ENCODE measurements at places on chromosomes 2 and 18.

DNA sequence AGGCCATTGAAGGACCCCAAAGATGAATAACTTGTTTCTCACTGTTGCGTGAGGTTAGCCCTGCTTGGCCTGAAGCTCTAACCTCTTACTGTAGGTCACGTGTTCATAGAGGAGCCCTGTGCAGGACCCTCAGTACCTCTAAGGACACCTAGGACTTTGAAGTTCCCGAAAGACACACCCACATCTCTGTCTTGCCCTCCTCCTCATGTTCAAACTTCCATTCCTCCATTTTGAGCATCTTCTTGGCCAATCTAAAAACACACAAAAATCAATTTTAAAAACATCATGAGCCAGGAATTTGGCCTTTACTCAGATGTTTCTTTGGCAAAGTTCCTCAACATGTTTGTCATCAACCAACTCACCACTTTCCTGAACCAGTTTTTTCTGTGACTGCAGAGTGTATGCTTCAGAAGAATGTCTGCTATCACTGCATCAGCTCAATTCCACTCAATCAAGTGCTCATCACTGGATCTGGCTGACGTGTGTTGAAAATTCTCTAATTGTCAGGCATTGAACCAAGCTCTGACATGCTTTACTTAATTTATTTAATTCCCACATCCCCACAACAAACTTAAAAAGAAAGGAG lies 101.6 kb downstream of the AP1S3 start:
- peak; percentile 99 for DNase-seq

GRCh38 chr2:36574560-36574959 lies 23.4 kb downstream of the FEZ2 start:
- DNase-seq, result no peak

- DNase-seq, result peak; percentile 11
Observed at GRCh38 chr2:144194326-144195071, 325.4 kb downstream of the ZEB2 start.

- no peak for DNase-seq
Observed at GRCh38 chr18:79195716-79196683, 126.8 kb downstream of the ATP9B start.

DNA sequence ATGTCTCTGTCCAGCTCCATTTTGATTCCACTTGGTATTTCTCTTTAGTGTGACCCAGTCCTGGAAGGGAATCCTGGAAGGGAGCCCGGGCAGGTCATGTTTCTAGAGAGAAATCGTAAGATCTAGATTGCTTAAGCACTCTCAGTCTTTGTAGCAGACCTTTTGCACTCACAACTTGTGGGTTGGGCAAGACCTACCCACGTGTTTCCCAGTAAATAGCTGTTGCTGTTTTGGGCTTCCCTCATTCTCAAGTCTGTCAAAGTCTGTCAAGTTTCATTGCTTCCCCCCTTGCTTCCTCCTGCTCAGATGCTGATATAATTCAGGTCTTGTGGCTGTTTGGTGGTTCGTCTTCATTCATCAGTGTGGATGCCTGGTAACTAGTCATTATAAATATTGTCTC lies 17.4 kb upstream of the NEMP2 start:
- DNase-seq, result no peak

DNA sequence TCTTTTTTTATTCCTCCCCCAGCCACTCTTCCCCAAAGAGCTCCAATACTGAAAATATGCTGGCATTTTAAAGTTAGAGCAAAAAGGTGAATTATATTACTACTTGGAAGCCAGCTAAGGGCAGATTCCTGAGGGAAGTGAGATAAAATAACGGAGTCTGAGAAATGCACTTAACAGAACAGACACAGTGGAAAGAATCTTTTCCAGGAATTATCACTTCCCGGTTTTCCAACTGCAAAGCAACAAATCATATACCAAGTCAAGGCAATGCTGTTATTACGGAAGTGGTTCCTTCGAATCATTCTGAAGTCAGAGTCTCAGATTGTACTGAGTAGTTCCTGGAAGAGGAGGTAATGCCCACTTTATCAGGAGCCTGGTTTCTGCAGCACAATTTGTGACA lies 435.0 kb upstream of the SPRED2 start:
- no peak for DNase-seq

DNA sequence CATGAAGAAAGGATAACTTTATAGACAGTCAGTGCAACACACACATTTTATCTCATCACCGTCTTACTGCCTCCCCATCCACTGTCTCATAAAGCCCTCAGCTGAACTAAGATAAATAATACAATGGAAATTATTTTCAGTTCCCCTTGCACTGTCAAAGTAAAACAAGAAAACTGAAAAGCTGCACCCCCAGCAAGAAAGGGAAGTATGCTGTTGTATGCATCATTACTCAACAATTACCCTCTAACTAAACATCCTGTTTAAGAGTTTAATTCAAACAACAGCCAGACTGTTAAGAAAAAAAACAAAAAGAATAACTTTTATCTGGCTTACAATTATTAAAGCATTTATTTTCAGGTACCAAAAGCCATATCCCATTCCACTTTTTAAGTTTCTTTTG lies 25.0 kb downstream of the MPPE1 start:
- DNase-seq, result no peak

DNA sequence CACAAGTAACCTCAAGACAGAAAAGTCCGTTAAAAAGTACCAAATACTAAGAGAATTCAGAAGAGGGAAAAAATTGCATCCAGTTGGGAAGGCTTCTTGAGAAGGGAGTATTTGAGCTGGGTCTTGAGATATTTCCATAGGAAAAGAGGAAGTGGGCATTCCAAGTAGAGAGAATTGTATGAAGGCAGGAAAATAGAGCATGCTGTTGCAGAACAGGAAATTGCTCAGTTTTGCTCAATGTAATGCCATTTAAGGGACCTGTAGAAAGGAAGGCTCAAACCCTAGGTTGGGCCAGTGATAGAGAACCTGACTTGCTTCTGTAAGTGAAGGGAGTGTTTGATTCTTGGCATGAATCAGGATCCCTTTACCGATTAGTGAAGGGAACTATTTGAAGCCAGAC lies 1.0 kb upstream of the ZC3H8 start:
- DNase-seq, result no peak

GRCh38 chr18:13412901-13413300 lies 194.3 kb downstream of the LDLRAD4 start:
- no peak for DNase-seq

DNA sequence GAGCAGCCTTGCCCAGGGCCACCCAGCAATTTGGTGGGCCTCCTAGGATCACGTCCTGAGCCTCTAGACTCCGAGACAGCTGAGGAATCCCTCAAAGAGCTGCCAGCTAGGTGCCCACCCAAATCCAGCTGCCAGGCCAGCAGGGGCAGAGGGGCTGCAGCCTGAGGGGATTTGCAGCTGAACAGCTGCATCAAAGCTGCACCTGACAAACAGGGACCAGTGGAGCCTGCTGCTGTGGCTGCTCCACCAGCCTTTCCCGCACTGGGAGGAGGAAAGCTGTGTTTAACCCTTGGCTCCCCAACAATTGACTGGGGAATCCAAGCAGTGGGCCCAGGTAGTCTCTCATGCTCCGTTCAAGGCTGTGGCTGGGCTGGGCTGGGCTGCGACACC lies 8.2 kb downstream of the ADRA2B start:
- no peak for DNase-seq

DNA sequence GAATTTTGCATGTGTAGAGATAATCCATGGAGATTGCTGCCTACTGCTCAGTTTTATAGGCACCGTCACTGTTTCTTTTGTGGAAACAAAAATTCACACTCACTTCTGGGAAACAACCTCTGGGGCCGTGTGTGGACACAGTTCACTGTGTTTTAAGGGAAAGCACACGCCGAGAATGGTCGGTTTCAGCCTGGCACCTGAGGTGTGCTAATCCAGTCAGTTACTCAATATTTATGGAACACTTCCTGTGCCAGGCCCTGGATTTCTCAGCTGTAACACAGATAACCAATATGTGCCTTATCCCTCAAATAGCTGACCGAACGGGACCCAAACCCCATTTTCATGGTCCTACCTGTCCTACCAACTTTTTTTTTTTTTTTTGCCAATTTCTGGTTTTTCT lies 179.6 kb downstream of the MGAT5 start:
- no peak for DNase-seq

- DNase-seq, result no peak
Observed at GRCh38 chr2:150686391-150686790, 198.9 kb upstream of the RND3 start.

DNA sequence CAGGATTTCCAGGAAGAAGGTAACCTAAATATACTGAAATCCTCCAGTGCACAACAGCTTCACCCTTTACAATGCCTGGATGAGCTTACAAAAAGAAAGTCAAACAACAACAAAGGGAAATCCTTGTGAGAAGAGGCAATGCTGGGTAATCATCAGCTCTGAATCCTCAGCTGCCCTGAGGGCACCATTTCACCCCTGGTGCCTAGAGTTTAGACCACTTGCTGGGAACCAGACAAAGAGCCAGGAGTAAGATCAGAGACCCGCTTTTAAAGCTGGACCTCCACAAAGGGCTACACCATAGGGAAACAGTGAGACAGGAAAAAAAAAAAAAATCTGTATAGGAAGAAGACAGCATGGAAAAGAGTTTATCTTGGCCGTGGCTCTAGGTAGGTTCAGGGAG lies 97.0 kb downstream of the FOXI3 start:
- DNase-seq, result no peak

- no peak for DNase-seq
Observed at GRCh38 chr2:199206536-199206935, 251.2 kb downstream of the SATB2 start.

- DNase-seq, result no peak
Observed at GRCh38 chr2:218895326-218895725, 14.7 kb downstream of the WNT10A start.

- DNase-seq, result no peak
Observed at GRCh38 chr2:224126003-224126402, 86.9 kb upstream of the SERPINE2 start.

DNA sequence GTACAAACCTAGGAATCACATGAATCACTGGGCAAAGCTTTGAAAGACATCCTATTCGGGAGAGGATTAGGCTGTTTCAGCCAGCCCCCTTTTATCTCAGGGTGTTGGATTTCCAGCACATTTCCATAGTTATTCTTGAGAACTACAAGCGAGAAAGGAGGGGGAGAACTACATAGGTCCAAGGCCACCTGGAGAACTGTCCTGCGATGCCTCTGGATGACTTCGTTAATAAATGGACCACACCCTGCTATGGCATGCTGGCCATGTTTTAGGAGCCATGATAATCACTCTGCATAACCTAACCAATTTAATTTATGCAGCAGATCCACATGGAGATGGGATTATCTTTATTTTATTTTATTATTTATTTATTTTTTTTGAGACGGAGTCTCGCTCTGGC lies 29.9 kb downstream of the RHBDD1 start:
- DNase-seq, result no peak

- no peak for DNase-seq
Observed at GRCh38 chr2:104867813-104868504, 14.0 kb downstream of the POU3F3 start.

DNA sequence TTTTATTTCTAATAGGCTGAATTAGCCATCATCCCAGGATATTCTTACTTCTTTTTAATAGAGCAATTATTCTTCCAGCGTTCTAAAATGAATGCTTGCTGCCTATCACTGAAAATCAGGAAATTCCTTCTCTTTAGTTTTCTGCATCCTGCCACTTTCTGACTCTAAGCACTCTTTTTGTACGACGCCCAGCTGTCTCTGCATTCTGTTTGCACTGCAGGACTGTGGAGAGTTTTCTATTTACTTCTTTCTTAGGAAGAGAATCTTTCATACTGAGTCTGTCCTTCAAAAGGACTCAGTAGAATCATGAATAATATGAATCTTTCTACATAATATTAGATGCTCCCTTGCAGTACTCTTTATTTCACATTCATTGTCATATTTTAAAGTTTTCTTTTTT lies 360.4 kb upstream of the DSEL start:
- no peak for DNase-seq

DNA sequence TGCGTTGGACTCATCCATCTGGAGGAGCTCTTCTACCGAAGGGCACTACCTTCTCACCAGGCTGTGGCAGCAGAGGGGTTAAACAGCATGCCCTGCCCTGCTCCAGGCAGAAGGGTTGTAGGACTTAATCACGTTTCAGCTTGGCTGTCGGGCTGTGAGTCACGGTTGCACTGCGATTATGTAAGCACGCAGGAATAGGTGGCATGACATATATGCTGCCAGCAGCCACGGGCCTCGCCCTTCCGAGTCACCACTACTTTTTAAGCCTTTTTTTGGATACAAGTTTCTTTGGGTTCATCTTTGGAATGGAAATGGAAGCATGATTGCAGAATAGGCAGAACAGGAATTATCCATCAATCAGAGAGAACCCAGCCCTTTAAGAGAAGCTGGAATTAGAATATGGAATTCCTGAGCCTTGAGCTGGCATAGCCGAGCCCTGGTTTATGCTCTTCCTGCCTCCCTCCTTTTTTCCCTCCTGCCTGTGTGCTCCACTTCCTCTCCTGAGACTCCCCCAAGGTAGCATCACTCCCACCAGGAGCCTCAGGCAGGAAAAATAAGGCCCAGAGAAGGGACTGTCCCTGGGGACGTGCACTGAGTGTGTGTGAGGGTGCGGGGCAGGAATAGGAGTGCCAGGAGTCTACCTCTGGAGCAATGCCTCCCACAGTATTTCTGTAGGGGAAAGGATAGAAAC lies 86.8 kb downstream of the SEMA4F start:
- DNase-seq, result peak; percentile 96

GRCh38 chr2:135870571-135870970 lies 5.7 kb downstream of the MCM6 start:
- no peak for DNase-seq

GRCh38 chr2:65351234-65351947 lies 81.0 kb downstream of the SPRED2 start:
- DNase-seq, result peak; percentile 56

GRCh38 chr18:61676773-61677434 lies 215.9 kb downstream of the RNF152 start:
- peak; percentile 65 for DNase-seq

GRCh38 chr2:232117413-232117812 lies 155.9 kb downstream of the DIS3L2 start:
- no peak for DNase-seq

DNA sequence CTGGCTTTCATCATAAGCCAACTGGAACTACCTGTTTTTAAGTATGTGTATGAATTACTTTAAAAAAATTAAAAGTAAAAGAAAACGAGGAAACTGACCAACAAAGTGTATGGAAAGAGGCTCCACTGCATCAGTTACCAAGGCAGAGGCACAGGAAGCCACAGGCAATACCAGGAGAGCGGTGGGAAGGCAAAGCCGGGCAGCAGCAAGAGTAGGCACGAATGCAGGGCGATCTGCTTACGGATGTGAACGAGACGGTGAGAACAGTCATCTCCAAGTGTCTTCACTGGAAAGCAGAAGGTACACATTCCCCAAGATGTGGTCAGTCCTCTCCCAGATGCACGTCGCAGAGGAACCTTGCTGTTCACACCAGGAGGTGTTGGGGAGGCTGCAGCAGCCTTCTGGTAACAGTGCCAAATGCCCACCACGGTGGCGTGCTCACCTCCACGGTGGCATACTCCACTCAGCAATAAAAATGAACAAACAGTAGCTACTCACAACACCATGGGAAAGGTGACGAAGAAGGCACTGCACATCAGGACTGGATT lies 43.1 kb downstream of the HS6ST1 start:
- DNase-seq, result no peak

GRCh38 chr2:95296880-95297487 lies at the start of gene KCNIP3:
Gene KCNIP3, plus strand, starts transcription at chr2:95297347. Its CDS starts 92 bp downstream, at chr2:95297439.
- DNase-seq, result no peak

GRCh38 chr2:98134172-98135005 lies 47.4 kb downstream of the VWA3B start:
- peak; percentile 29 for DNase-seq
